ENCODE measurements at places on chromosomes 3 and 15.

DNA sequence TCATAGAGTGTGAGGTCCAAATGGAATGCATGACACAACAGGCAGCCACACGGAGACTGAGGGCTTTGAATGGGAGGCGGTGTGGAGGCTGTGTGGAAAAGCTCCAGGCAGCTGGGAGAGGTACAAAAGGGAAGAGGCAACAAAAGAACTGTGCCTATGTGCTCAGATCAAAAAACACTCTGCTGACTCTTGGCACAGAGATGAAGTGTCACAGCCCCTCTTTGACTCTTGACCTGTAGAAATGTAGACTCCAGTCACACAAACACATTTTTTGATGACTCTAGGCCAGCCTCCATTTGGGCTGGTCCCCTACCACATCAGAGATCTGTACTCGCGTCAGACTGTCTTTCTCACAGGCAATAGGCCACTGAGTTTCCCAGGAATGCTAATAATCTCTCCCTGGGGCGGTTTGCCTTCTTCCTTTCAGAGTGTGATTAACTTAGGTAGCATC lies 456.0 kb downstream of the TUSC7 start:
- no peak for DNase-seq

- no peak for DNase-seq
Measured at GRCh38 chr3:179398574-179399231, 51.2 kb downstream of the MFN1 start.

- DNase-seq, result no peak
Measured at GRCh38 chr3:65037861-65038260, 350.1 kb upstream of the ADAMTS9 start.

DNA sequence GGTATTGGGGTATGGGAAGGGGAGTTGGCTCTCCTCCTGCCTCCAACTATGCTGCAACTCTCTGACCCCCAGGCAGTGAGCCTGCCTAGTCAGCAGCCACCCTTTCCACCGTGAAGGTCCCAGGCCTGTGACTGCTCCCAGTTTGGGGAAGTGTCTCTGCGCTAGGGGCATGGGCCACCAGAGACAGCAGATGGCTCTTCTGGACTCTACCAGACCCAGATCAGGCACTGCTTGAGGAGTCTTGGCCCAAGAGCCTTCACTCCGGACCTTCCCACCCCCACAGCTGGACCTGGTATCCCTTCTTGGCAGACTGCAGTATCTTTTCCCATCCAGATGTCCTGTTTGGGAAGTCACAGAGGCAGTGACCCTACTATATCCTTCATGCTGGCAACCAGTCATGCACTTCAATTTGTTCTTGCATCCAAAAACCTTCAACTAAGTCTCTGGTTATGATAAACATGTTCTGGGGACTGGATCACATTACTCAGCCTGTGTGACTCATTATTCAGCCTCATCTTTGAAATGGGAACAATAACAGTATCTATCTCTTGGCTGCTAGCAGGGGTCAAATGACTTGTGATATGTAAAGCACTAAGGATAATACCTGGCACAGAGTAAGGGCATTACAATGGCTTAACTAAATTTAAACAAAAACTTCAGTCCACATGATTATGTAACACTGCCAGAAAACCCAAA lies 62.7 kb downstream of the POMGNT2 start:
- DNase-seq, result no peak

DNA sequence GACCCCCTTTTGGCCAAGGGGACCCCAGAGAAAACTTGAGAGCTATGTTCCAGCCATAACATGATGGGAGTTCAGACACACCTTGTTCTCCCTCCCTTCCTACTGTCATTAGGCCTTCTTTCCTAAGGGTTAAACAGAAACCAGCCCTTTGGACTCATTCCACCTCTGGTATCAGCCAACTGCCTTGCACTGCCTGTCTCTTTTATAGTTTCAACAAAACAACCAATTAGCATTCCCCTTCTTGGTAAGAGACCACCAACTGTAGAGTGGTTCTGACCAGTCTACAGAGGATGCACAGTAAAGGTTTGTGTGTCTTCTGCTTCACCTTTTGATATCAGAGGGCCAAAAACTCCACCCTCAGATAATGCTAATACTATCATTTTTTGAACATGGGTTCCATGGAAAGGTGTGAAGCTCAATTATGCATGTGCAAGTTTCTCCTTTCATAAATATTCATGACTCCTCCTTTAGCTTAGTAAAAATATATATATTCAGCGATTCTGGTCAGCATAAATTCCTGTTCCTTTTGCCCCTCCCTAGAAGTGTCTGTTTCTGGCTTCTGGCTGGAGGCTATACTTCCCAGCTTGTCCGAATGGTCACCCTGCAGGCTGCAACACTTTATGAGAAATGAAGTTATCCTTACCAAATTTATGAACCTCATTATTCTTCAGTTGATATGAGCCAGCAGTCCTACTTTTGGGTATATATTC lies 55.9 kb downstream of the SERP1 start:
- no peak for DNase-seq

- DNase-seq, result peak; percentile 7
Measured at GRCh38 chr3:136919799-136920580, 37.8 kb upstream of the IL20RB start.
